ENCODE measurements at places on chromosomes 7 and 10.

GRCh38 chr10:48505394-48506112, 99.3 kb downstream of the ARHGAP22 start:
- no peak overlapping the region for H3K27ac ChIP-seq
- H3K27me3 ChIP-seq, result no peaks in the 10 kb centered on the region
- H3K4me3 ChIP-seq, result no peak overlapping the region

DNA sequence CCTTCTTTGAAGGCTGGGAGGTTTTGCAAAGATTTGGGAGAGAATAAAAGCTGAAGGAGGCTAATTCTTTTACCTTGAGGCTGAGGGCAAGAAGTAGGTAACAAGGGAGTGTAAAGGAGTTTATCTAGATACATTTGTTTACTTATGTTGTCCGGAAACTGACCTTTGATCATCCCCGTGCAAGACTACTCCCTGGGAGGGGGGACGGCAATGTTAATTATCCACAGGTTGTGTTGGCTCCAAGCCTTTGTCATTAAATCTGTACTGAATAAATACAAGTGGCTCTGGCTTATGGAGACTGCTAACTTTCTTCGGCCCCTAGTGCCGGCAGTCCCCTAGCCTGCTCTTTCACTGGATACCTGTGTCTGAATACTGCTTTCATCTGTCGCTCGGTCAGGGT, 1250.6 kb upstream of the LRRTM3 start:
- no peak overlapping the region for H3K4me3 ChIP-seq
- no peak overlapping the region for H3K27ac ChIP-seq
- H3K27me3 ChIP-seq, result no peaks in the 10 kb centered on the region
- H3K36me3 ChIP-seq, result no peaks in the 10 kb centered on the region
- no peak for DNase-seq
- H3K4me1 ChIP-seq, result no peaks in the 10 kb centered on the region

- H3K36me3 ChIP-seq, result no peaks in the 10 kb centered on the region
- H3K27ac ChIP-seq, result no peak overlapping the region
- no peak overlapping the region for H3K4me3 ChIP-seq
- peaks cover 38% of the 10 kb centered on the region for H3K27me3 ChIP-seq
- H3K4me1 ChIP-seq, result no peaks in the 10 kb centered on the region
- DNase-seq, result no peak
These were observed 278.1 kb downstream of the TCERG1L start for GRCh38 chr10:131033166-131034085.

DNA sequence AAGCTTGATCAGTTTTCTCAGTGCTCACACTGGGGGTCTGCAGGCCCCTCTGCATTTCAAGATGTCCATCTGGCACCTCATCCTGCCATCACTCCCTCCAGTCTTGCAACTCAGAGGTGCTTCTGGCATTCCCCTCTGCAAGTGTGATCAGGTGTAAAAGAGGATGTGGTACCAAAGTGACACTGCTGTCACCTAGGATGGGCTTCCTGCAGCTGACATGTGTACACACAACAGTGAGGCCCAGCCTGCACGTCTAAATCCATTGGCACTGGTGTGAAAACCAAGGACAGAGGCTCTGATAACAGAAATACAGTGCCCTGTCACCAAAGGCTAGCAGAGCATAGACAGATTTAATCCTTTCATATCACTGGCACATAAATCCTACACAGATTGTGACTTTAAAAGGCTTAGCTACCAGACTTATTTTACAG, 162.5 kb upstream of the CELF2 start:
- H3K36me3 ChIP-seq, result no peaks in the 10 kb centered on the region
- no peak overlapping the region for H3K27ac ChIP-seq
- no peak for DNase-seq
- no peaks in the 10 kb centered on the region for H3K4me1 ChIP-seq
- H3K4me3 ChIP-seq, result no peak overlapping the region
